ENCODE measurements at places on chromosomes 2 and 18.

DNA sequence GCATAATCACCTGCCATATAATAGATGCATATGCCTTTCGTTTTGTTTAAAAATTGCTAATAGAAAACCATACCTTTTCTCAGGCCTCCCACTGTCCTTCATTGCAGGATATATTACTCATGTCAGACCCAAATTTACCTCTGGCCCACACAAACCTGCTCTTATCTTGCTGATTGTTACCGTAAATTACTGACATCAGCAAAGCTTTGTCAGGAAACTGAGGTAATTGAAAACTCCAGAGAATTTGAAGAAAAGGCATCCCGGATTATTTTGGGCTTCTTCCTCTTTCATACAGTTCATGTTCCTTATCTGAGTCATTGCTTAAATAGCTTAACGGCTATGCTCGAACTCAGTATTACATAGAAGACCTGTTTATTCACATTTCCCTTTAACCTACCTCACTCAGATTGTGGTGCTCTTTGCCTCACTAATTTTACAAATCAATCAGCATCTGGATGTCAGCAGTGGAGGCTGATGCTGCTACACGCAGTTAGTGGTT lies 145.7 kb downstream of the ZEB2 start:
- no peak for DNase-seq

- DNase-seq = no peak
These were observed 288.9 kb downstream of the RDH14 start for GRCh38 chr2:18271370-18272147.

- peak; percentile 69 for DNase-seq
These were observed 5.7 kb upstream of the TET3 start for GRCh38 chr2:73979021-73979420.

DNA sequence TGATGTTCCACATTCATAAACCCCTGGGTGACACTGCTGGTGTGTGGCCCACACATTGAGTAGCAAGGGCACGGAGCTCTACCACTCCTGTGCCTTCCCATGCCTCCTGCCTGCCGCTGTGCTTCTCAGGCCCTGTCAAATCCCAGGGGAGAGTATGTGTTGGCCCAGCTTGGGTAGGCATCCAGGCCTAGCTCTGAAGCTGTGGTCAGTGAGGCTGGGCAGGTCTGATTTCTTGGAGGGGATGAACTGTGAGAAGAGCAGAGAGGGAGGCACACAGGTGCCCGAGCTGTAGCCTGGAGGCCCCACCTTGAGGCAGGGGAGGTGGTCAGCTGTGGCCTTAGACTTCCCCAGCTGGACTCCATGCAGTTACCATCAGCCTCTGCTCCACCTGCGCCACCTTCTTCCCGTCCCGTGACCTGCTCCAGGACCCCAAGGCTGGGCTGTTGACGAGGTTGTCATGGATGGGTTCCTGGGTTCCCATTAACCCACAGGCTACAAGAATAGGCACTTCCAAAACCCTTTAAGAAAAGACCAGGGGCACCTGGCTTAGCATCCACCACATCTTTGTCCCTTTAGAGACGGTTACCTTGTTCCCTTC lies 23.6 kb downstream of the MCFD2 start:
- DNase-seq = no peak

DNA sequence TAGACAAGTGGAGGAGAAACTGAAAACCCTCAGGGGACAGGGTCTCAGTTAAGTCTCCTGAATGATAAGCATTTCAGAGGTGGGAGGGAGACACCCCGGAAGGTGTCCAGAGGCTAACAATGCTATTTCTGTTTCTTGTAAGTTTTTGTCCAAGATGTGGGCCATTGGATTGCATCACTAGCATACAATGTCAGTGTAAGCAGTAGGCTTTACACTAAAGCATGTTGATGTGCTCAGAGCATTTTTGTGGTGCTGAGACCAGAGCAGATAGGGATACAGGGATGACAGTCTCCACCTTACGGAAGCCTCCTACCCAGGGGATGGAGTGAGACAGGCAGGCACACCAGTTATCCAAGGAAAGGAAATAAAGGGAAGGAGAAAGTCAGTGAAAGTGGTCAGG lies 2.2 kb upstream of the IL1R1 start:
- DNase-seq = no peak

DNA sequence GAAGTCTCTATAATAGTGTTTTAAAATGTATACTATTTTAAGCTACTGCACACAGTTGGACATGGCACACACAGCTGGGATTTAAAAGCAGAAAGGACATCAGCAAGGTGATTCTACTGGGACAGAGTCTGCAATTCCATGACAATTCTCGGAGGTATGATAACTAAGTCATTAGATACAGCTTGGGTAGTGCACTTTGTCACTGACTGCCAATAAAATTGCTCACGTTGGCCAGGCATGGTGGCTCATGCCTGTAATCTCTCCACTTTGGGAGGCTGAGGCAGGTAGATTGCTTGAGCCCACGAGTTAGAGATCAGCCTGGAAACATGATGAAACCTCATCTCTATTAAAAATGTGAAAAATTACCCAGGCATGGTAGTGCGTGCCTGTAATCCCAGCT lies 134.1 kb upstream of the SATB2 start:
- DNase-seq = no peak

GRCh38 chr2:78532762-78533379 lies 492.6 kb upstream of the REG3G start:
- no peak for DNase-seq

- DNase-seq = no peak
These were observed 8.5 kb downstream of the STEAP3 start for GRCh38 chr2:119231975-119232665.

- DNase-seq = no peak
These were observed 277.0 kb downstream of the NEDD4L start for GRCh38 chr18:58320907-58321561.

- no peak for DNase-seq
These were observed 343.1 kb upstream of the MEX3C start for GRCh38 chr18:51540562-51540961.

GRCh38 chr2:70133491-70134322 lies 46.4 kb downstream of the PCBP1 start:
- no peak for DNase-seq

- DNase-seq = no peak
These were observed 30.6 kb downstream of the R3HDM1 start for GRCh38 chr2:135561925-135562324.

DNA sequence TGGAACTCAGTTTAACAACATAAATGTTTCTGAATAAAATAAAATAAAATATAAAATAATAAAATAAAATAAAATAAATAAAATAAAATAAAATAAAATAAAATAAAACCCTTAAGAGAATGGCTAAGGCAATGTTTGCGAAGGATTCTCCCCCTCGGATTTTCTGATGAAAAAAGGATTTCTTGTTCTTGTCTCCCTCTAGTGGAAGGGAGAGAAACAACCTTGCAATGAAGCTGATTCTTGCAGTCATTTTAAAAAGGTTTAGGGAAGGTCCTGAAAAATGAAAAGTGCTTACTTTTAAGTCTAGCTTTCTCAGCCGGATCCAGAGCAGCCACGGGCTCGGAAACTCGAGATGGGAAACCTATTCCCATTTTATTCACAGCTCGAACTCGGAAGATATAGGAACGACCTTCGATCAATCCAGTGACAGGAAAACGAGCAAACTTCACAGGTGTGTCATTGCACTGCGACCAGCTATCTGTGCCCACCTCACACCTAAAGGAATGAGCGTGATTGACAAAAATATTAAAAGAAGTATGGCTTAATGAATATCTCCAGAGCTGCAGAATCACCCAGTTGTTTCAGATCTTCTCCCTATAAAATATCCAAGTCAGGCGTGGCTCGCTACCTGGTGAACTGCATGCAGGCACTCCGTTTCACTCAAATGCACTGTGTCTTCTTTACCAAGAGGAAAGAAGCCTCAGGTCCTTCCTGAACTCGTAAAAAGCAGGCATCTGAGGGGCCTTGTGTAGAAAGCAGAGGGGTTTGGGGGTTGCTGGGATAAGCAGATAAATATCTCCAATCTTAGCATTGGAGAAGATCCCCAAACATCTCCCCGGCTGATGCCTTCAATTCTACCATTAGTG lies 68.1 kb downstream of the MYOM1 start:
- DNase-seq = no peak
